ENCODE measurements at places on chromosomes 2 and 18. TPM values are rescaled to one million over a fixed set of nuclear protein-coding genes. Genes with fewer than 3 reads are reported as not detected.

- DNase-seq: no peak
Observed at GRCh38 chr2:43541165-43541564, 54.7 kb downstream of the THADA start.

GRCh38 chr2:36380624-36381481 is 25.3 kb downstream of the CRIM1 start:
- peak; percentile 66 for DNase-seq

DNA sequence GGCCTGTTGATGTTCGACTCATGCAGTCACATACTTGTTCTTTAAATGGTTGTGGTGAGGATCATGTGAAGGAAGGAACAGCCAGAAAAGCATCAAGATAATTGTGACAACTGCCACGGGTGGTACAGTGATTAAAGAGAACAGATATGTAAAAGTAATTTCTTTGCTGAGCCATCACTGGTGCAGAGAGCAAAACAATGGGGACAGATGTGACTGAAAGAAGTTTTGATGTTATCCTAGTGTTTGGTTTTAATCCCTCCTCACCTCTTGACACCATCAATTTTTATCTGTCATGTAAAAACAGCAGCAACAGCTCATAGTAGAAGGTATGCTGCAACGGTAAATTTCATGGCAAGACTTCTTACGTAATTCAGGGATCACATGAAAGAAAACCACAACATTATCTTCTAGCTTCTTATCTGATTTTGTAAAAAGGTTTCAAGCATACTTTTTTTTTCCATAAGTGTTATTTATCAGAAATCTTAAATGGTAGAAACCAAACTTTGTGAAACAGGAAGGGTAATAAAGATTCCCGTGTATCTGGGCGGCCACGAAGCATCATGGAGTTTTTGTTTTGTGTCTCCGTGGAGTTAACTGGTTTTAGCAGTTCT is 65.2 kb downstream of the PLCL1 start:
- no peak for DNase-seq

- DNase-seq: no peak
Observed at GRCh38 chr2:66233981-66234380, 200.9 kb upstream of the MEIS1 start.

GRCh38 chr2:57981083-57981768 is 65.4 kb upstream of the VRK2 start:
- no peak for DNase-seq

DNA sequence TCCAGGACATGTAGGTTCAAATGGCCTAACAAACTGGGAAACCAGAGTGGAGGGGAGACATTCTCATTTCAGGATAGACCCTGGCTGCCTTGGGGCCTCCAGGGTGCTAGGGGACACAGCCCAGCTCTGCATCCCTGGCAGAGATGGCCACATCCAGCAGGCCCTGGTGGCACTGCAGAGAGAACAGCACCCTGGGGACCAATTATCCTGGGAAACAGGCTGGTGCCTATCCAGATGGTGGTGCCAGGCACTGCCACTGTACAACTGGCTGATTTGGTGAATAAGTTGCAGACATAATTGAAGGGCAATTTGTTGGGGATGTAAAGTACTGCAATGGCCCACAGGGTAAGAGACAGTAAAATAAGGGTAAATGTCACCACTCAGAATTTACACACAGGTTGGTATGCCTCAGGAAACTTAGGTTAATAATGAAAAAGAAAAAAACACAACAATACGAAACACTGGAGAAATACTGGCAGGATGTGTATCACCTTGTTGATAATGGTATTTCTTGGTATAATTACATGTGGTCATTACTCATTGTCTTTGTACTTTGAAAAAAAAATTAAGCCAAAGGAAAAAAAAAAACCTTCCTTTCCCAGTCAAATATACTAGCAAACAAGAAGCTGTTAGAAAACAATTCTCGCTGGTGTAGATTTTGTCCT is 12.8 kb upstream of the SFTPB start:
- DNase-seq: no peak

DNA sequence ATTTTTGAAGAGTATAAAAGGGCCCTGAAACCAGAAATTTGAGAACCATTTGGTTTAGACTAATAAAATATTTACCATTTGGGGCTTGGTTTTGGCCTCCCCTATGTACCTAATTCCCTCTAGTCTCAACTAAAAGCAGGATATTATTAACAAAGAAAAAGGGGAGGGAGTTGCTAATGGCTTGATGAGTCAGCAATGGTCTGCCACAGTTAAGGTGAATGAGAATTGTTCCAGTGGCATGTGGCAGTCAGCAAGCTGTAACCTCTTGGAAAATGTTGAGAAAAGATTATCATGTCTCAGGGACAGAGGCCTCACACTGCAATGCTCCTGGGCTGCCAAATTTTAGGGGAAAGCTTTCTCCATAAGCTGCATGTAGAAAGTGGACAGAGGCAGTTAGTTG is 20.1 kb upstream of the SLC39A10 start:
- no peak for DNase-seq

- DNase-seq: no peak
Observed at GRCh38 chr2:223545830-223546229, 56.3 kb downstream of the SCG2 start.

DNA sequence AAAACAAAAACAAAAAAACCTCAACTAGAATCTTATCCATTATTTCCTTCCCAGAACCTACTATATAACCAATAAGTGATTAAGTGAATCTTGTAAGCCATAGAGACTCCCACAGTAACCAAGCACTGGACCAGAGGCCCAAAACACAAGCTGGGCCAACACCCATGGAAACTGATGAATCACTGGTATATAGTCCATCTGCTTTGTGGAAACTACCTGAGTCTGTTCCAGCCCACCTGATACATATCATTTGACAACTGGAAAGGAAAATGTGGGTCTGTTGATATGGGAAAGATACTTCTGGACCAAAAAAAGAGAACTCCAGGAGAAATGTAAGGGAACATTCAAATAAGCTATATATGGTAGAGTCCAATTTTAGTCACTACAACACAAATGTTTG is 252.8 kb downstream of the MREG start:
- DNase-seq: no peak

GRCh38 chr2:47097563-47097962 is 57.5 kb downstream of the STPG4 start:
- DNase-seq: no peak

- DNase-seq: no peak
Observed at GRCh38 chr2:105072039-105072438, 34.2 kb downstream of the MRPS9 start.

DNA sequence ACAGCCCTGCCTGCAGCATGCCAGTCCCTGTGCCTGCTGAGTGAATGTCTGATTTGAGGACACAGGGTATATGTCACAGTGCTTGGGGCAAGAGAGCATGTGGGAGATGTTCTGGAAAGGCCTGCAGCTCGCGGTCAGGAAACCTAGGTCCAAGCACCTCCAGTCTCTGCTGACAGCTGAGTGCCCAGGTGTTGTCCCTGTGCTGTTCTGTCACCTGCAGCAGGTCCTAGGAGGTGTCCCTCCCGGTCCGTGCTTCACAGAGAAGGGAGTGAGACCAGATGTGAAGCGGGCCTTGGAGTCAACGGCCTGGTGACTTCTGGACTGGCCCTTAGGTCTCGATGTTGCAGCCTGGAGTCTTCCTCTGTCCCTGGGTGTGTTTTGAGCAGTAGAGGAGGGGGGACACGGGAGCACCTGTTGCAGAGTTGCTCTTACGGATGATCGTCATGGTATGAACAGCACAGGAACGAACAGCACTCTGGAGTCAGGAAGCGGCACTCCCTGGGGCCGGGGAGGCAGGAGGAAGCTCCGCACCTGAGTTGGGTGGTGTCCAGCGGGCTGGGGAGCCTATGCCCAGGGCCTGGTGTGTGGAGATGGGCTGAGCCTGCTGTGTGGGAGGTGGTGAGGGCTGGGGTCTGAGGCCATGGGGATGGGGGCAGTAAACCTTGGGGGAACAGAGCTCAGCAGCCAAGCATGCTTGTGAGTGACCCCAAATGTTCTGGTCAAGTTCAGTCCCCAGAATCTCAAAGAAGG is 21.6 kb upstream of the ARHGEF4 start:
- peak; percentile 11 for DNase-seq

GRCh38 chr2:227098162-227098515 is 65.9 kb downstream of the COL4A4 start:
- DNase-seq: no peak

The ERCC3 gene
- 38.4 TPM for total RNA-seq

The PLGLB1 gene
- 0.33 TPM for total RNA-seq

The VAMP5 gene
- total RNA-seq: 1.00 TPM

The MARCHF4 gene
- 0.38 TPM for total RNA-seq

The CCDC195 gene
- not detected for total RNA-seq

The RAB6C gene
- not detected for total RNA-seq

The GPBAR1 gene
- total RNA-seq: not detected

Data from H7 (cell line).